ENCODE measurements at places on chromosomes 16 and 17. TPM values are rescaled to one million over a fixed set of nuclear protein-coding genes. Genes with fewer than 3 reads are reported as not detected.

Gene KRTAP4-2
- not detected for total RNA-seq

Gene KRTAP4-6
- total RNA-seq, result not detected

Gene KRTAP16-1
- not detected for total RNA-seq

Gene TMEM132E
- not detected for total RNA-seq

Gene SLC16A11
- not detected for total RNA-seq

Gene TNFSF12
- total RNA-seq, result 12.3 TPM

Gene TPSD1
- total RNA-seq, result not detected

Gene SSTR5
- 0.20 TPM for total RNA-seq

Gene LRRC37A3
- 1.8 TPM for total RNA-seq

Gene LLGL1
- total RNA-seq, result 18.3 TPM

Gene RTN4RL1
- total RNA-seq, result 7.3 TPM

Gene NEUROD2
- 0.18 TPM for total RNA-seq

Gene CDC6
- total RNA-seq, result 58.6 TPM

Gene DNAH17
- 1.1 TPM for total RNA-seq

Gene PIMREG
- 31.8 TPM for total RNA-seq

Gene KRT33B
- total RNA-seq, result not detected

Gene NPW
- total RNA-seq, result 1.0 TPM

Gene HOXB7
- 37.7 TPM for total RNA-seq

Gene KRTAP29-1
- total RNA-seq, result not detected

Gene ZC3H7A
- 26.5 TPM for total RNA-seq

Gene TBC1D3L
- 11.1 TPM for total RNA-seq

Gene C16orf46
- total RNA-seq, result 0.87 TPM

Gene MYO1C
- total RNA-seq, result 125 TPM

Gene FOXF1
- total RNA-seq, result not detected

Gene ADAD2
- not detected for total RNA-seq

Gene OR1F1
- total RNA-seq, result 0.76 TPM

Gene DRC3
- total RNA-seq, result 2.4 TPM

All from A549 treated with ZK216348 at 1 μM for 4 hours (cell line).